ENCODE measurements at places on chromosomes 13 and 19.

DNA sequence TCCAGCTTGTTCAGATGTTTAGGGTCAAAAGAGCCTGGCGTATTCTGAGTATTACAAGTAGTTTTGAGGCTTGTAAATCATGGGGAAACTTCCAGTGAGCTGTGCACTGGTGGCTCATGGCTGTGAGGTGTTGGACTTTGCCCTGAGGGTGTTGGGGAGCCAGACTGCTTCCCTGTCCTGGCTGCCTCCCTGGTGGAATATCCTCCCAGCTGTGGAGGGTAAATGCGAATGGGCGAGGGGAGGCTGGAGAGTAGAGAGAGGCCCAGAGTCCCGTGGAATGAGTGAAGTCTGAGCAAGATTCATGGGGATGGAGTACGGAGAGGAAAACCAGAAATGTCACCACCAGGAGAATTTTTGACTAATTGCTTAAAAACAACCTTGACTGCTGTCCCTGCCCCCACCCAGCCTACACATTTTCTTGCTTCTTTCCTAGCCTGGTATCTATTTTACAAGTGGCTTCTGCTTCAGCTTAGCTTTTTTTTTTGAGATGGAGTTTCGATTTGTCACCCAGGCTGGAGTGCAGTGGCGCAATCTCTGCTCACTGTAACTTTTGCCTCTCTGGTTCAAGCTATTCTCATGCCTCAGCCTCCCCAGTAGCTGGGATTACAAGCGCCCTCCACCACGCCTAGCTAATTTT is 3.7 kb downstream of the SNRPA start:
- DNase-seq, result peak; percentile 47

DNA sequence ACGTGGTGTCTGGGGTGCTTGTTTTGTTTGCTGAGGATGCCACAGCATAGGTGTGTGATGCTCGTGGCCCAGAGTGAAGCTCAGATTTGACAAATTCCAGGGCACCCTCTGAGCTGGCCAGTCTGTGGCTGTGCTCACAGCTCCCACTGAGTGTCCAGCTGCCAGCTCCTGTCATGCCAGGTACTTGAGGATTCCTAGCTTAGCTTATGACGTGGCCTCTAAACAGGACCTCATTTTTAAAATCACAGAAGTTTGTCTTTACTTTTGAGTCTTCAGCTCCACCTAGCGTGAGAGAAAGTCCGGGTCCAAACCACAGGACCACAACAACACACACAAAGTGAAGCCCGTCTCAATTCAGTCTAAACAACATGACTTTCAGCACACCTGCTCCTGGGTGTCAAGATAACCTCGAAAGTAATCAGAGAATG is 117.3 kb downstream of the RAB20 start:
- DNase-seq, result no peak

- peak; percentile 44 for DNase-seq
These were observed 1.1 kb upstream of the KCTD15 start for GRCh38 chr19:33795370-33796163.

- no peak for DNase-seq
These were observed 73.6 kb upstream of the STK24 start for GRCh38 chr13:98650396-98651107.

GRCh38 chr19:2630352-2631001 is 72.0 kb downstream of the GNG7 start:
- DNase-seq, result no peak

- DNase-seq, result no peak
These were observed 101.7 kb upstream of the SOX21 start for GRCh38 chr13:94813920-94814475.

- DNase-seq, result no peak
These were observed 1374.8 kb downstream of the PCDH9 start for GRCh38 chr13:65855242-65855805.

- DNase-seq, result no peak
These were observed 39.0 kb downstream of the SMIM24 start for GRCh38 chr19:3441089-3441985.

GRCh38 chr13:20222553-20222952 is 9.6 kb downstream of the GJB6 start:
- DNase-seq, result no peak

GRCh38 chr13:77833331-77833863 is 85.2 kb downstream of the EDNRB start:
- DNase-seq, result no peak

GRCh38 chr19:41478875-41479756 is 36.2 kb downstream of the ERICH4 start:
- no peak for DNase-seq

GRCh38 chr19:35154525-35155406 is at the start of gene FXYD5:
Gene FXYD5, plus strand, starts transcription at chr19:35154735. Its CDS starts 816 bp downstream, at chr19:35155551.
- DNase-seq, result peak; percentile 76

GRCh38 chr13:43077906-43078305 is 54.5 kb downstream of the DNAJC15 start:
- DNase-seq, result no peak
